Stimulated activated CD4-positive, alpha-beta T cell treated with anti-CD3 and anti-CD28 coated beads, Interleukin-1b, Interleukin-23, amount 100 ng/mL, for 24 hours (primary cell): ENCODE measurements at places on chromosomes 2 and 18.

DNA sequence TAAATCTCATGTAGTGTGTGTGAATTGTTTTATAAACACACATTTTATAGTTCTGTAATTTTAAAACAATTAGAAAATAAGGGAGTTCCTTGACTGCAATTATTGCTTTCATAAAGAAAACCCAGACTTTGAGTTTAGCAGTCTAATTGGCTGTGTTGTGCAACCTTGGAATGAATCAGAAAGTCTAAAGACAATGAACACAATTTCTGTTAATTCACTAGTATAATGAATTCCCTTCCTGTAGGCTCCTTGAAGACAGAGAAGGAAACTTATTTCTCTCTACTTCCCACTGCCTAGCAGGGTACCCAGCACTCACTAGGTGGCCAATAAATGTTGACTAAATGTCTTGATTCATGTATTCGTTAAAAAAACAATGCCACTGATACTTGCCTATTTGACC, 79.9 kb downstream of the ANTXR1 start:
- DNase-seq, result no peak

GRCh38 chr2:219408631-219409030, 9.5 kb upstream of the DES start:
- DNase-seq, result no peak

GRCh38 chr2:144759746-144760145, 239.8 kb upstream of the ZEB2 start:
- no peak for DNase-seq

- DNase-seq, result no peak
Measured at GRCh38 chr18:66734451-66734850, 130.6 kb upstream of the CDH19 start.

DNA sequence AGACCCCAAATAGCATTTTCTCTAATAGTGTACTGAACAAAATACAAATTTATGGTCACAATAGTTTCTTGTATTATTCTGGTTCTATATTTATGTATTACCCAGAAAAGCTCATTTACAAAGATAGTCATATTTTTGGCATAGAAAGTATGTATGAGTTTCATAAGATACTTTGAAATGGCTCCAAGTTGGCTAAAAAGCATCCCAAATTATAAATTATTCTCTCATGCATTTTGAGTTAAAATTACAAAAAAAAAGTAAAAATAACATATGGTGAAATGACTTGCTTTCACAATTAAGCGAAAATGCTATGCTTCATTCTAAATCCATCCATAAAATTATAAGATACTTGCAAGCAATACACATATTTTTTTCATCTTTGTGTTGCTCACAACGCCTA, 530.7 kb downstream of the ZNF804A start:
- DNase-seq, result no peak
